ENCODE measurements at places on chromosomes 5 and 9. TPM values are rescaled to one million over a fixed set of nuclear protein-coding genes. Genes with fewer than 3 reads are reported as not detected.

OLFM1 gene
- 2.9 TPM for total RNA-seq

IL9 gene
- not detected for total RNA-seq

DMRTA1 gene
- 1.1 TPM for total RNA-seq

PPP3R2 gene
- not detected for total RNA-seq

SCGB3A2 gene
- not detected for total RNA-seq

SMIM32 gene
- total RNA-seq = not detected

INSL4 gene
- not detected for total RNA-seq

KIF4B gene
- total RNA-seq = 0.09 TPM

LURAP1L gene
- 9.0 TPM for total RNA-seq

UBE2QL1 gene
- under 0.01 TPM for total RNA-seq

INSL6 gene
- not detected for total RNA-seq

LTC4S gene
- total RNA-seq = 0.59 TPM

SLC6A7 gene
- total RNA-seq = not detected

WNT8A gene
- not detected for total RNA-seq

ZNF366 gene
- total RNA-seq = 0.05 TPM

OBP2B gene
- total RNA-seq = not detected

DND1 gene
- total RNA-seq = 0.30 TPM

C9orf152 gene
- total RNA-seq = not detected

RNF208 gene
- 0.30 TPM for total RNA-seq

PCDHGB4 gene
- 27.3 TPM for total RNA-seq

REEP5 gene
- 40.2 TPM for total RNA-seq

IGIP gene
- total RNA-seq = 16.2 TPM

CA9 gene
- total RNA-seq = 8.1 TPM

SPACA9 gene
- 2.4 TPM for total RNA-seq

IL5 gene
- total RNA-seq = not detected

GABRA6 gene
- not detected for total RNA-seq

TEX48 gene
- total RNA-seq = not detected

SH3TC2 gene
- 1.2 TPM for total RNA-seq

GPR150 gene
- under 0.01 TPM for total RNA-seq

QRFP gene
- total RNA-seq = not detected

MIER3 gene
- 18.1 TPM for total RNA-seq

MUSK gene
- total RNA-seq = under 0.01 TPM

SLC2A8 gene
- total RNA-seq = 3.6 TPM

IFNA2 gene
- total RNA-seq = not detected

All from smooth muscle cell of the umbilical artery (primary cell).